ENCODE measurements at places on chromosomes 3 and 15.

DNA sequence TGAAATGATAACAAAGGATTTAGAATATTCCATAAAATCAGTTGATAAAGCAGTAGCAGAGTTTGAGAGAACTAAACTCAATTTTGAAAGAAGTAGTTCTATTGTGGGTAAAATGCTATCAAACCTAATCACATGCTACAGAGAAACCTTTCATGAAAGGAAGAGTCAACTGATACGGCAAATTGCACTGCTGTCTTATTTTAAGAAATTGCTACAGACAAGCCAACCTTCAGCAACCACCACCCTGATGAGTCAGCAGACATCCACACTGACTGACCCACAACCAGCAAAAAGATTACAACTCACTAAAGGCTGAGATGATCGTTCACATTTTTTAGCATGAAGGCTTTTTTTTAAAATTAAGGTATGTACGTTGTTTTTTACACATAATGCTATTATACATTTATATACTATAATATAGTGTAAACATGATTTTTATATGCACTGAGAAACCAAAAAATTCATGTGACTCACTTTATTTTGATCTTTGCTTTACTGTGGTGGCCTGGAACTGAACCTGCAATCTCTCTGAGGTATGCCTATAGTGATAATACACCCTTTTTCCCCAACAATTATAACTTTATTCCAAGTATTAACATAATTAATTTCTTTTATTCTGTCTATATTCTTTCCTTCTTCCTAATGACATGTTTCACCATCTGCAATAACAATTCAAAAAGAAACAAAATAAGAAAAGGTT lies 109.9 kb downstream of the TBC1D5 start:
- peak; percentile 42 for DNase-seq

- DNase-seq = no peak
Observed at GRCh38 chr15:46872981-46873330, 844.3 kb upstream of the SEMA6D start.

GRCh38 chr3:114428044-114428595 lies 134.3 kb downstream of the TIGIT start:
- DNase-seq = no peak

DNA sequence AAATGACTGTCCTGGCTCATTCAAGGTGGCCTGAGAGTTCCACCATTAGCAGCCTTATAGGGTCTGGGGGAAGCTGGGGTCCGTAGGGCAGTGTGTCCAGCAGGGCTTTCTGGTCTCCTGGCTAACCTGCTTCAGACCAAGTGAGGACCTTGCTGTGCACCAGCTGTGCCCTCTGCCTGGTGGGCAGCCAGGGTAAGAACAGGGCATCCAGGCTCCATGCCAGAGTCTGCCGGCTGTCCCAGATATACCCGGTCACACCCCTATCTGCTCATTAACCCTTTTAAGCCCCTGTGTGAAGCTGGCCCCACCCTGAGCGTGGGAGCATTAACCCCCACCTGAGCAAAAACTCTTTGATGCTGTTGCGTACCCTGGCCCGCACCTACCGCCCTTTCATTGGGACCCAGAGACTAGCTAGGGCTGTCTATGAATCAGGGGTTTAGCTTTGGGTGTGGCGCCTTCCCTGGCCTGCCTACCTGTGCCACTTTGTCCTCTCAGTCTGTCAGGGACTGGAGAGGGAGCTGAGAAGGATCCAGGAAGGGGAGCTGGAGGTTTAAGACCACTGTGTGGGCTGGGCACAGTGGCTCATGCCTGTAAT lies 17.6 kb downstream of the SEMA3F start:
- DNase-seq = no peak

DNA sequence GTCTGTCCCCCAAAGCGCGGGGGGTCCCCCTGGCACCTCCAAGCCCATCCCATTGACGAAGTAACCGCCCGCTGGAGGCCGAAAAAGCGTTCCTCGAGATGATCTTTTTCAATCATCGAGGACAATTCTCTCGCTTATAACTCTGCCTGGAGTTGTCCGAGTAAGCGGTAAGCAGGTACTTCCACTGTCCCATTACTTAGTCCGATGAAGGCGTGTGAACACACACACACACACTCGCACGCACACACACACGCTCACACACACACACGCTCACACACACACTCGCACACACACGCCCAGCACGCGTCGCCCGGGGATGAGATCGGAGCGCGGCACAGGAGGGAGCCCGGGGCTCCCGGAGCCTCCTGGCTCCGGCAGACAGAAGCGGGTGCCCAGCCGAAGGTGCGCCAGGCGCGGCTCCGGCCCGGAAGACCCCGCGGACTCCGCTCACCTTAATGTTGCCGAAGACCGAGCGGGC lies 430 bp downstream of the SLCO2A1 start:
- DNase-seq = peak; percentile 10

DNA sequence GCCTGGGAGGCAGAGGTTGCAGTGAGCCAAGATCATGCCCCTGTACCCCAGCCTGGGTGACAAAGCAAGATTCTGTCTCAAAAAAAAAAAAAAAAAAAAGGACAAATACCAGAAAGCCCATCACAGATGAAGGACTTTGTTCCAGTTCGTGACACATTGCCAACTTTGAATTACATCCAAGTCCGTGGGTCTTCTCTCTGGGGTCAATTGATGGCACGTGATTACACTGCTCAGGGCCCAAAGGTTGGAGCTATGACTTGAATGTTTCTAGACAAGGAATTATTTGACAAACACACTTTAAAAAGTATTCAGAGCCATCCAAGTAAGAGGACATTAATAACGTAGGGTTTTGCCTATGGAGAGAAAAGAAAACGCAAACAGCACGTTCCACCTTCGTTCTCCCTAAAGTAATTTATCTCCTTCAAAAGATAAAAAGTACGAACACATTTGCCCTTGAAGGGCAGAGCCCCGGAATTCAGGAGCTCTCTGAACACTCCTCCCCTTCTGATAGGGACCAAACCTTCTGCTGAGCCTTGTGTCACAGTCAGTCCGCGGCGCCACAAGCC lies 31.3 kb upstream of the ST3GAL6 start:
- DNase-seq = peak; percentile 29

- DNase-seq = no peak
Observed at GRCh38 chr3:40336101-40336500, 26.6 kb downstream of the EIF1B start.

DNA sequence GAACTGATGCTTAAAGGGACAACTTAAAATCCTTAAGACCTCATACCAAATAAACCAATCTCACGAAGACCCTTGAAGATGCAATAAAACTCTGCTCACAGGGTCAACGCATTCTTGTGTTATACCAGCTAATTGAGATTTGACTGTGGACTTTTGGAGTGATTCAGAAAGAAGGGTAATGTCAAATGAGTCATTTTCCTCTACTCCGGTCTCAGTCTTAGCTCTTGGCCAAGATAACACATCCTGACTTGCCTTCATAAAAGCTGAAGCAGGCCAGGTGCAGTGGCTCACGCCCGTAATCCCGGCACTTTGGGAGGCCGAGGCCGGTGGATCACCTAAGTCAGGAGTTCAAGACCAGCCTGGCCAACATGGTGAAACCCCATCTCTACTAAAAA lies 3.8 kb downstream of the PKM start:
- peak; percentile 73 for DNase-seq

- no peak for DNase-seq
Observed at GRCh38 chr3:111800472-111800871, 58.6 kb upstream of the PHLDB2 start.

GRCh38 chr15:38455092-38455491 lies 1.2 kb downstream of the FAM98B start:
- DNase-seq = no peak

DNA sequence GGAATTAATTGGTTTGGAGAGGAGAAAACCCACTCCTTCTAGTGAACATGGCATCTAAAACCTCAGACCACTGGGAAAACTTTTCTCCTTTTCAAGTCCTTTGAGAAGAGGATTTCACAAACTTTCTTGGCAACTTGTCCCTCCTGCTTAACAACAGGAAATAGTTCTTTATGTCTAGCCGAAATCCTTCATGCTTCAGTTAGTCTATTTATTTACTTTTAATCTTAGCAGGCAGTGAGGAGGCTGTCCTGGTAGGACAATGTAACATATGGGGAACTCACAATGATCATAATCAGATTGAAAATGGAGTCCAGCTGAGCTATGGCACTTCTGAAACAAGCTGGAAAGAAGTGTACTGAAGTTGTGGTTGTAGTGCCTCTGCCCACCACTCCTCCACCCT lies 50.6 kb downstream of the KY start:
- DNase-seq = no peak

DNA sequence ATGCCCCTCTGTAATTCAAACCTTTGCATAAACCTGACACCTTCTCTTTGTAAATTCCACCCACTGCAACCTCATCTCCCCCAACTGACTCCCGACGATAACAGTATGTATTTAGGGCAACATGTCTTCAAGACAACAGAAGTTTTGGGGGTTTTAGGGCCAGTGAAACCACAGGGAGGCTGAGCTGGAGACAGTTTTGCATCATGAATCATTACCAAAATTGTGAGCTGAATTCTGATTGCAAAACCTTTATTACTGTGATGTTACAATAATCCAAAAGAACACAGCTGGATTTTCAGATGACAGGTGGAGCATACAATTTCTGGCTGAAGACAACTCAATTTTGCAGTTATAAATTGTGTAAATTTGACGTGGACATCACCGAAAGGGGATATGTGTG lies 281.3 kb upstream of the TTC14 start:
- no peak for DNase-seq

DNA sequence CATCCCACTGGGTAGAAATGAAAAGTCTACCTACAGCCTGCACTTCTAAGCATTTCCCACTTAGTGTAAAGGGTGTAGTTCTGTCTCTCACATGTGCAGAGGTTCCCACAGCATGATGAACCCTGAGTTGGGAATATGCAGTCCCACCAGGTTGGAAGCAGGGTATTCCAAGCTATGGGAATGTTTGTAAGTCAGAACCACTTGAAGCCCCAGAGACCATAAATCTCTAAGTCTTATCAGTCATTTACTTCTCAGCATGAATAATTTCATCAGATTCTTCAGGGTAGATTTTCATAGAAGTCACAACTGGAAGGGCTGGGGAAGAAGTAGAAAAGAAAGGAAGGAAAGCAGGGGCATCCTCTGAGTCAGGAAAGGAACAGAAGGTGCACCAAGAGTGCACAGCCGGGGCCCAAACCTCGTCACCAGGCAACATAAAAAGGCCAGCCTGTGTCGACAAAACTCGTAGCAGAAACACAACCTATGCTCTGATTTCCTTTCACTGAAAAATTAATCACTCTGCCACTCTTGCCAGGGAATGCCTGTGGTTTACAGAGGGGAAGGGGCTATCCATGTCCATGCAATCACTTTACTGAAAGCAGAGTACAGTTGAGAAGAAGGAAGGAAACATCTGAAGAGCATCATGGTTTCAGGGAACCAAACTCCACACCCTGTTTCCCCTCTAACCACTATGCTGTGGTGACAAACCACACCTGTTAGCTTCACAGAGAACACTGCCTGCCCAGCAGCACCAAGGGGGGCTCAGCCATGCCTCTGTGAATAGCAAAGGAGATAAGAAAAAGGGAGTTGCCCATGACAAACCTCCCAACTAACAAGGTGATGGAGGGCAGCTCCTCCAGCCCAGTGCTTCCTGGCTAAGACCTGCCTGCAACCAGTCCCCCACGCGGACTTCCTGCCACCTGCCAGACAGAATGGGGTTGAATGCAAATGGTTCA lies 40.5 kb downstream of the SH3BP5 start:
- DNase-seq = peak; percentile 85

GRCh38 chr3:97010881-97011657 lies 196.7 kb downstream of the EPHA6 start:
- DNase-seq = no peak

GRCh38 chr3:188194332-188194731 lies 40.4 kb downstream of the LPP start:
- no peak for DNase-seq

DNA sequence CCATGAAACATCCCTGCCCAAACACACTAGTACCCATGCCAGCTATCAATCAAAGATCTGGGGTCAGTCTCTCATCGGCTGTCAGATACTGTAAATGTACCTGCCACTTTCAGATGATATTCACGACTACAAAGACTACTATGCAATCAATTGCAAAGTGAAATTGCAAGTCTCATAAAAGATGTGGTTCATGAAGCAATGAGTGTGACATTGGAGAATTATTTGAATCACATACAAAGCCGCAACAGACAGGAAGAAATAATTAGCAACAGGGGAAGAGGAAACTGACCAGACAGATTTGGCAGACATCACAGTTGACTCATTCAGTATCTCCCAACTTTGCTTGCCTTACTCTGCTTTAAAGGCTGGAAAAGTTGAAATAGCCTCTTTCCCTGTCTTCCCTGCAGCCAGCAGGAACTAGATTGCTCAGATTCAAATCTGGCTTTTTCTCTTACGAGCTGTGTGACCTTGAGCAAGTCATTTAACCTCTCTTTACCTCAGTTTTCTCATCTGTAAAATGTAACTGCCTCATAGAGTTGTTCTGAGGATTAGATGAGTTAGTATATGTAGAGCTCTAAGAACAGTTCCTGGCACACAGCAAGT lies 95.7 kb upstream of the C3orf80 start:
- no peak for DNase-seq

- DNase-seq = no peak
Observed at GRCh38 chr15:66646799-66647198, 55.2 kb upstream of the SMAD6 start.

- DNase-seq = no peak
Observed at GRCh38 chr3:129536374-129536667, 6.7 kb upstream of the H1-8 start.

- DNase-seq = peak; percentile 65
Observed at GRCh38 chr3:150740733-150741496, 22.1 kb downstream of the SIAH2 start.

- no peak for DNase-seq
Observed at GRCh38 chr3:34938784-34939183, 700.5 kb upstream of the ARPP21 start.

- no peak for DNase-seq
Observed at GRCh38 chr3:195204360-195205163, 66.4 kb downstream of the XXYLT1 start.
